Daoy (cell line): ENCODE measurements at places on chromosomes 5 and 9. TPM values are rescaled to one million over a fixed set of nuclear protein-coding genes. Genes with fewer than 3 reads are reported as not detected.

SOX30 gene
- total RNA-seq = 0.11 TPM in 1 of 2 replicates, not detected in the other

RASEF gene
- total RNA-seq = 7.4 and 9.2 TPM in 2 replicates

ALDH1A1 gene
- not detected in 2 replicates for total RNA-seq

ZFP2 gene
- 0.11 TPM in 1 of 2 replicates, not detected in the other for total RNA-seq

TAF11L10 gene
- total RNA-seq = not detected in 2 replicates

SPINK14 gene
- not detected in 2 replicates for total RNA-seq

FKTN gene
- total RNA-seq = 17.7 and 24.4 TPM in 2 replicates

CTXN3 gene
- total RNA-seq = not detected in 2 replicates

ADAMTSL1 gene
- total RNA-seq = 12.7 and 16.6 TPM in 2 replicates

TXNDC8 gene
- not detected in 2 replicates for total RNA-seq
